ENCODE measurements at places on chromosomes 5 and 9.

DNA sequence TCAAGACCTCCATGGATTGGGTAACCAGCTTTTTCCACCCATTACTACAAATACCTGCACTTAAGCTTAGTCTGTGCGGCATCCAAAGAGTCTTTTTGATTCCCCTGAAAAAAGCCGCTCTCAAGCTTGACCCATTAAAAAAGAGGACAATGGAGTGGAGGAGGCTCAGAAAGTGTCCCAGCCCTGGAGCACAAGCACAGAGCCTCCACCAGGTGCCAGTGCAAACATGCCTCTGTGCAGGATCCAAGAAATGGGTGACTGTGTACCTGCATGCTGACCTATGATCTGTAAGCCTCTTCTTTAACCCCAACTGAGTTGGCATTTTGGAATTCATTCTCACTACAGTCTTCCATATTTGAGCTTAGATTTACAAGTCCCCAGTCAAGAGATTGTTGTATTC lies 168.3 kb upstream of the TLE4 start:
- no peak for DNase-seq

GRCh38 chr5:132017738-132018625 lies 6.5 kb upstream of the ACSL6 start:
- no peak for DNase-seq

- no peak for DNase-seq
These were observed 363.4 kb downstream of the DNAH5 start for GRCh38 chr5:13581132-13581531.

- no peak for DNase-seq
These were observed 146.3 kb downstream of the SNCAIP start for GRCh38 chr5:122458278-122458872.

GRCh38 chr9:129939431-129939830 lies 103.6 kb downstream of the FNBP1 start:
- no peak for DNase-seq

DNA sequence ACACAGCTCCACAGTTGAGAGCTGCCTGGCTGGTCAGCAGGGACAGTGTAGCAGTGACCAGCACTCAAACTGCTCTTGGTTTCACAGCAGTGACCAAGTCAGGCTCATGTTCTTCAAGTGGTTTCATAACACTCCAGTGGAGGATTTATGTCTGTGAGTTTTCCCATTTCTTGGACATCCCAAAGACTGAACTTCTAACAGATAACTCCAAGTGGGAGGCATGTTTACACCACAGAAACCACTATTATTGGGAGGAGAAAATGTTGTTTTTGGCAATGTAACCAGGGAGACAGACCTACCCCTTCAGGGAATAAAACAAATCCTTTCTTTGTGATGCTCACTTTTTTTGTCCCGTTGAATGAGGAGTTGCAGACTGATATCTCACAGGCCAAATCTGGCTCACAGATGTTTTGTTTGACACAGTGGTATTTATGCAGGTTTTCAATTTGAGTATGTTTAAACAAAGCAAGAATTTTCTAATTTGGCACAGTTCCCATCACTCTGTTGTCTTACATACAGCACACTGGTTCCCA lies 141.5 kb downstream of the RMI1 start:
- DNase-seq: peak; percentile 33

DNA sequence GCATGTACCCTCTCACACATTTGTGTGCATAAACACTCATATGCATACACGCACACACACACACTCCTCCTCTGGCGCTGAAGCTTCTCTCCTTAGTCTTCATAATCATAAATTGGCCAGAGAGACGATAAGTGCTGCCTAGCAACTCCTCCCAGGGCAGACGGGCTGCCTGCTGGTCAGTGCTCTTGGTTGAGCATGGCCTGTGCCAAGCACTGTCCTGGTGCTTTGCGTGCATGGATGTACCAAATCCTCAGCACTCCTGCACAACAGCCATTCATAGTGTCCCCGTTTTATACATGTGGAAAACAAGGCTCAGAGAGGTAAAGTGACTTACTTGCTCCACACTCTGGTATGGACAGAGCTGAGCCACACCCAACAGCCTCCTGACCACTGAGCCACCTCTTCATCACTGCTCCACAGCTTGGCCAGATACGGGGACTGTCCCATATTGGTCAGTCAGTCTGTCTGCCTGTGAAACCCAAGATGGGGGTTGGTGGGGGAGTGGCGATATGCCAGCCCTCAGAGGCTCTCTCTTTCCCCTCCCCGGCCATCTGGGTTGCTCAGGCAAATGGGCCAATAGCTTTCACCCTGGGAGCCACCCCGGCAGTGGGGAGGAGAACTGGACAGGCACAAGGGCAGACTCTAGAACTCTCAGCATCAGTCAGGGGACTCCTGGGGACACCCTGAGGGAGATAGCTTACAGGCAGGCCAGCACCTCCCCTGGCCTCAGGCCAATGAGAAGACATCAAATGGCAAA lies 64.3 kb upstream of the GARNL3 start:
- no peak for DNase-seq

- no peak for DNase-seq
These were observed 23.4 kb downstream of the LARP1 start for GRCh38 chr5:154778534-154778933.

DNA sequence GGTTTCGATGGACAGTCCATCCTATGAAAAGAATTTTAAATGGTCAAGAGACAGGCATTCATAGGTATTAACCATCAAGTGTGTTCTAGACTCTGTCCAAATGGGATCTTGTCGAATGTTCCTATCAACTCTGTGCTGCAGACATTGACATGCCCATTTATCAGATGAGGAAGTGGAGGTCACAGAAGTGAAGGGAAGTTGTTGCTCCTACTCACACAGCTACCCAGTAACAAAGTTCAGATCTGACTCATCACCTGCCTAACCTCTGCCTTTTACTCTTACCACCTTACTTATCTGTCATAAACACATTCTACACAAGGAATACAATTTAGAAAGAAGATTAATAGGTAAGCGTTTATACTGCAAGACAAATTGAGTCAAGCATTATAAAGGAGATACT lies 426.2 kb upstream of the BRINP1 start:
- no peak for DNase-seq

- DNase-seq: no peak
These were observed 553 bp upstream of the FOXB2 start for GRCh38 chr9:77018969-77019235.

DNA sequence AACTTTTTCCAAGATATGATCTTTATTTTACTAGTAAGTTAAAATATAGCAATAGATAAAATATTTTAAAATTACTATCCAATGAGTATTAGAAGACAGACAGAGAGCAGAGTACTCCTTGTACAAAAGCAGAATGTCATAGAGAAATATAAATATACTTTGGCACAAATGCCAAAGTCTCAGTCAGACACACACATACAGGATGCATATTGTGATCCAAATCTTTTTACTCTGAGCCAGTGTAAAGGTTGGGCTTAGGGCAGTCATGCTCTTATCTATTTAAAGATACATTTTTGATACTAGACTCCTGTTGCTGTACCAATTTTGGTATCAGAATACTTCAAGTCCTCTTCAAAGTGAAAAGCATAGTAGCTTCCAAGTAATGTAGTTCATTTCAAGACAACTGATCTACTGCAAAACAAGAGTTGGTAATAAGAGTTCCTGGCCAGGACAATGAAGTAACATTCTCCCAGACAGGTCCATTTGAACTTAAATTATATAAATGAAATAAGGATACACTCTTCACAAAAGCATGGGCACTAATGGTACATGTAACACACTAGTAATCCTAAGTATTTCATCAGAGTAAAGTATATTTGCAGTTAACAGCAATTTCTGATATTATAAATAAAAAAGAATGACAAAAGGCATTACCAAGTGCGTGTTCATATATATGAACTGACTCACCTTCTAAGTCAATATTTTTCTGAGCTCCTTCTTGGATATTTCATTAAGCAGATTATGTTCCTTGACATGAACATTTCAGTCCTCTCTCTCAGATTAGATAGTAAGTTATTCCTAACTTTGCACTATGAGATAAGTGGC lies 10.5 kb downstream of the PFDN1 start:
- no peak for DNase-seq

- no peak for DNase-seq
These were observed 194.5 kb upstream of the OTULINL start for GRCh38 chr5:14386884-14387624.

DNA sequence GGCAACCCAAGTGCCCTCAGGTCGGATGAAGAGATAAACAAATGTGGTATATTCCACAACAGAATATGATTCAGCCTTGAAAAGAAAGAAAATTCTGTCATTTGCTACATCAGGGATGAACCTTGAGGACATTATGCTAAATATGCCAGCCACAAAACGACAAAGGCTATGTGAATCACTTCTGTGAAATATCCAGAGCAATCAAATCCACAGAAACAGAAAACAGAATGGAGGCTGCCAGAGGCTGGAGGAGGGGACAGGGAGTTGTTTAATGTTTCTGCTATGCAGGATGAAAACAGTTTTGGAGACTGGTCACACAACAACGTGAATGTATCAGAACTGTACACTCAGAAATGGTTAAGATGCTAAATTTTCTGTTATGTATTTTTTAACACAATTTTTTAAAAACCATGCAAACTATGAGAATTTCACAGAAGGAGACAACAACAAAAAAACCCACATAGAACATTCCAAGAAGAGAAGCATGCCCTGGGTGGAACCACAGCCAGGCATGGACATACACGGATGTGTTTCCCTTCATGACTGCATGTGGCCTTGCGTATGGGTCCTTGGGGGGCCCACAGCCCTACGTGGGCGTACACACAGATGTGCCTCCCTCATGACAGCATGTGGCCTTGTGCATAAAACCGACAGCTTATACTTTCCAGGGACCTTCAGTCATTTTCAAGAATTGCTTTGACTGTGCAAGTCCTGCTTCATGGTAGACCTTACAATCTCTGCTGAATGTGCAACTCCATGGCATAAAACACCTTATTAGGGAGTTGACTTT lies 146.7 kb downstream of the ROR2 start:
- DNase-seq: no peak

GRCh38 chr9:99001892-99002291 lies 58.2 kb downstream of the COL15A1 start:
- no peak for DNase-seq

DNA sequence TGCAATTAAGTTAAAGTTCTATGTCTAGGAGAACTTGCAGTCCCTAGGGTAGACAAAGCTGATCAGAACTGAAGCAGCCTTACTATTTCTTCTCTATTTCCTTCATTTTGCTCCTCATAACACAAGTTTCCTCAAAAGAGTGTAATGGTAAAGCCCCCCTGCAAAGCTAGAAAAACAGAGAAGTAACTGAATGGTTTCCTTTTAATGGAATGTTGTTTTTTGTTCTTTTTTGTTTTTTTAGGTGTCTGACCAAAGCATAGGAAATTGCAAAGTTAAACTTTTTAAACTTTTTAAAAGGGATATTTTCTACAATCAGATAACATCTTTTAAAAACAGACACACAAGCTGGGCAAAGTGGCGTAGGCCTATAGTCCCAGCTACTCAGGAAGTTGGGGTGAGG lies 145.7 kb downstream of the TLE1 start:
- DNase-seq: no peak

DNA sequence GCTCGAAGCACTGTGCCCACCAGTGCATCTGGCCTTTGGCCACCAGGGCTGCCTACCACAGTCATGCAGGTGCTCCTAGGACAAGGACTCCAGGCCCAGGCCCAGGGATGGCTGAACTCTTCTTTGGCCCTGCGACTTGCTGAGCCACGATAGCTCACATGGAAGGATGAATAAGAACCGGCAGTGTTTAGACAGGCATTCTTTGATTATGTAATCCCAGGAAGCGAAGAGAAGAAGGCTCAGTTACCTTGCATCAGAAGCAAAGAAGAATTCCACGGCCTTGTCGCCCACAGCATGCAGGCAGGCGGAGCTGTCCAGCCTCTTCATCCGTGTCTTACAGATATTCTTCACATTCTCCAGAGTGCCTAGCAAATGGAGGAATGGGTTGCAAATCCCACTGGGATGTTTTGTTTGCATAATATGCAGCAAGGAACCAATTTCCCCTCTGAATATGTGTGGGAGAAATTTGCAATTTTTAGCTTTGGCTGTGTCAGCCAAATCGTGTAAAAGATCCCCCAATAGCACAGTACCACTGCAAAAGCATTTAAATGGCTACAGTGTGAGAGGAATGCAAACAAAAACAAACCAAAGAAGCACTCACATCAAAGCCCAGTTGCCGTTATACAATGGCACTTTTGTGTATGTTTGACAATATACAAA lies 29.1 kb downstream of the GFPT2 start:
- DNase-seq: peak; percentile 56

DNA sequence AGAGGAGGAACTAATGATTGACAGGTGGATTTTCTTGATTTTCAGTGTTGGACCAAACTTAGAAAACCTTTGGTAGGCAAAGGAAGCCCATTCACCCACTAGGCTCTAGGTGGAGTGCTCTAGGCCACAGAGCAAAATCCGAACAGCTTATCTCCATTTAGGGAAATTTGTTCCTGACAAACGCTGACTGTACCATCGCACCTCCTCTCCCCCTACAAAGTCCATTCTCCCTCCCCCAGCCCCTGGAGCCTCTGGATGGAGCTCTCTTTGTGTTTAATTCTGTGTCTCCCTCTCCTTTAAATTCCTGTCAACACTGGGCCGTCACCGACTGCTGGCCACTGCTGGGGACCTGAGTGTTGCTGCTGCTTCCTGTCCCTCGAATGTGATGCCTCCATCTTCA lies 350.1 kb upstream of the IRX2 start:
- DNase-seq: no peak

DNA sequence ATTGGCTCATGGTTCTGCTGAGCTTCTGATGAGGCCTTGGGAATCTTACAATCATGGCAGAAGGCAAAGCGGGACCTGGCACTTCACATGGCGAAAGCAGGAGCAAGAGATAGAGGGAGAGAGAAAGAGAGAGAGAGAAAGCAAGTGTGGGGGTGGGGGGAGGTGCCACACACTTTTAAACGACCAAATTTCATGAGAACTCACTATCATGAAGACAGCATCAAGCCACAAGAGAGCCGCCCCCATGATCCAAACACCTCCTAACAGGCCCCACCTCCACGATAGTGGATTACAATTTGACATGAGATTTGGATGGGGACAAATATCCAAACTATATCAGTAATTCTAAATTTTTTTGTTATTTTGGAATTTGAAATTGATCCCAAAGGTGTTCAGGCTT lies 553.9 kb downstream of the PRR16 start:
- no peak for DNase-seq
